Activated T-cell treated with anti-CD3 and anti-CD28 coated beads, Interleukin-2, amount 50 U/mL, for 72 hours (primary cell): ENCODE measurements at places on chromosomes 11 and 22. TPM values are rescaled to one million over a fixed set of nuclear protein-coding genes. Genes with fewer than 3 reads are reported as not detected.
A peak's percentile ranks its signal among the peaks of the same experiment; 100 is the strongest.

GRCh38 chr11:45341372-45341771, 55.2 kb upstream of the SYT13 start:
- no peak for DNase-seq

DNA sequence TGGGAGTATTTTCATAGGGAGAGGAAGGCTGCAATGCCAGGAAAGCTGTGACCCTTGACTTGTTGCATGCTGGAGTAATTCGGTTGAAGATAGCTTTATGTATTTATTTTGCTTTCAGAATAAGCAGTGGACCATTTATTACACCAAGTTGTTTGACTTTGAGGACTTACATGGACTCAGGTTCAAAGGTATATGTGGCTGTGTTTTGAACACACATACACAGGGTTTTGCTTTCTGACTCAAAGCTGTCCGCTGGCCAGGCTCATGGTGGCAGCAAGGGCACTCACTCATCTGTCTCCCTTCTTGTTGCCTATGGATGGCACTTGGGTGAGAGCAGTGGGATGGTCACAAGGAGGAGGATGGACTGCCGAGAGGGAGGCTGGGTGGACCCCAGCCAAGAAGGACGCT, 6.5 kb downstream of the TIMP3 start:
- DNase-seq: no peak

DNA sequence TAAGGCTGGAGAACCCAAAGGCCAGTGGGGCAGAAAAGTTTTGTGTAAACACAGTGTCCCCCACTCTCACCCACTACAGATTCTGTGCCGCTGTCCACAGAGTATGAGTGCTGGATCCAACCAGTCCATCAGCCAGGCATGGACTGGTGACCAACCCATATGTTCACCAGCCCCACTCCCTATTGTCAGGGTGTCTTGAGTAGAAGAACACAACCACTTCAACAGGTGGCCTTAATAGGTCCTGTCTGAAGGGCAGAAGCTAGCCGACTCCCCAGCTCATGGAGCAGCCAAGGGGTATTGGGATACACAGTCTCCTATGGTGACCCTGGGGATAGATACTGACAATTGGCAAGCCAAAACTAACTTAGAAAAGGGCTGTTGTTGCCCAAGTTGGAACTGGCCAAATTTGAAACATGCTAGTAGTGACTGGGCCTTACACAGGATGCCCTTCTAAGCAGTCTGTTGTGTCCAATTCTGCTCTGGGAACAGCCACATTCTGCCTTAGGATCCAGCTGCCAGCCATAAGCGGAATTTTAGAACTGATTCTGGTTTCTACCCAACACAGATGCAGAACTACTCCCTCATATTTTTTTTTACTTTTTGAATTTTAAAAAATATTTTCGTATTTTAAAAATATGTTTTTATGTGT, 19.8 kb upstream of the PGM2L1 start:
- no peak for DNase-seq

DNA sequence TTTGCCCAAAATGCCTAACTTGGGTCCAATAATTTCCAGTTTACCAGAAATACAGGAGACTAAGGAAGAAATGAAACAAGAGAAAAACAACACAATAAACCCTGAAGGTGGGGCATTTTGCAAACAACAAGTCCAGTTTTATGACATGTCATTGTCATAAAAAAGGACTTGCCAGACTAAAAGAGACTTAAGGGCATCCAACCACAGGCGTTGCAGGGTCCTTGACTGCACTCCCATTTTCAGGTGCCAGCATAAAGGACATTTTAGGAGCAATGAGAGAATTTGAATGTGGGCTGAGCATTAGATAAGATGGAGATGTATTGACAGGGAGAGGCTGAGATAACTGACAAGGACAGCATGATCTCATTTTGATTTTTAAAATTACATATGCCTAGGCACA, 28.1 kb upstream of the DAGLA start:
- no peak for DNase-seq

DNA sequence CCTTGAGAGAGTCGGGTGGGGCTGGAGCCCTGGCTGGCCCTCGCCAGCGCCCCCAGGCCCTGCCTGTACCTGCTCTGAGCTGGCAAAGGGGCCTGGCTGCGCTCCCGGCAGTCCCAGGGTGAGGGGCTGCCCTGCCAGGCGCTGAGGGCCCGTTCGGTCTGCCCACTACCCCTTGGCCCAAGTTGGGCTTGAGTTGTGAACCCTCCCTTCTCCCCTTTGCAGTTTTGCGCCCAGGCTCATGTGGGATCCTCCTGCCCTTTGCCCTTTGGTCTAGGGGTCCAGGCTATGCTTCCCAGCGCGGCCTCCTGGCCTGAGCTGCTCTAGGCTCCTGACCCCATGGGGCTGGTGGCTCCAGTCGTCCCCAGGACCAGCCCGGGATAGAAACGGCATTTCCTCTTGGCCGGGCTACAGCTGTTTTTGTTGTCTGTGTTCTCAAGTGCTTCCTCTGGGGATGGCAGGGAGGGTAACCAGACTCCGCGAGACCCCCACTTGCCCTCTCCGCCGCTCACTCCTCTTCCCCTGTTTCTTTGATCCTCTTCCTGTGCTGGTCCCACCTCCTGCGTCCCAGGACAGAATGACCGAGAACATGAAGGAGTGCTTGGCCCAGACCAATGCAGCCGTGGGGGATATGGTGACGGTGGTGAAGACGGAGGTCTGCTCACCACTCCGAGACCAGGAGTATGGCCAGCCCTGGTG, 34.9 kb downstream of the PRDM11 start:
- no peak for DNase-seq

GRCh38 chr22:22730655-22731373, 86.4 kb downstream of the GGTLC2 start:
- DNase-seq: no peak

GRCh38 chr11:59173080-59173963, 1.4 kb downstream of the DTX4 start:
- DNase-seq: no peak

- peak; percentile 25 for DNase-seq
Measured at GRCh38 chr22:44024288-44024921, at the start of gene PARVB. Gene PARVB (plus strand): TSS chr22:44024302. CDS start chr22:44024340, 38 bp downstream.

DNA sequence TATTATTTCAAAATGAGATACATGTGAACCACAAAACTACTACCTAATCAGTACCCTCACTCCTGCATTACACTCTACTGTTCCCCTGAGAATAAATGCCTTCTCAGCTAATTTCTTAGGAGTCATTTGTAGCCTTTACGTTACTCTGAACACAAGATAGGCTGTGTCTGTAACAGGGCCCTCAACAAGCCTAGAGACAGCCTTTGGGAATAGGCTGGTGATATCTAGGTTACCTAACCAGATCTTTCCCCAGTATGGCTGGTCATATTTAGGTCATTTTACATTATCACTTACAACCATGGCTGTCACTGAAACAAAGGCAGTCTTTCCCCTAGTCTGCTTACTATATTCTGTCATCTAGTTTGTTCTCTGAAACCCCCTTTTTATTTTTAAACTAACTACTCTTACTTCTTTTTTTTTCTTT, 14.2 kb downstream of the ATM start:
- DNase-seq: no peak

DNA sequence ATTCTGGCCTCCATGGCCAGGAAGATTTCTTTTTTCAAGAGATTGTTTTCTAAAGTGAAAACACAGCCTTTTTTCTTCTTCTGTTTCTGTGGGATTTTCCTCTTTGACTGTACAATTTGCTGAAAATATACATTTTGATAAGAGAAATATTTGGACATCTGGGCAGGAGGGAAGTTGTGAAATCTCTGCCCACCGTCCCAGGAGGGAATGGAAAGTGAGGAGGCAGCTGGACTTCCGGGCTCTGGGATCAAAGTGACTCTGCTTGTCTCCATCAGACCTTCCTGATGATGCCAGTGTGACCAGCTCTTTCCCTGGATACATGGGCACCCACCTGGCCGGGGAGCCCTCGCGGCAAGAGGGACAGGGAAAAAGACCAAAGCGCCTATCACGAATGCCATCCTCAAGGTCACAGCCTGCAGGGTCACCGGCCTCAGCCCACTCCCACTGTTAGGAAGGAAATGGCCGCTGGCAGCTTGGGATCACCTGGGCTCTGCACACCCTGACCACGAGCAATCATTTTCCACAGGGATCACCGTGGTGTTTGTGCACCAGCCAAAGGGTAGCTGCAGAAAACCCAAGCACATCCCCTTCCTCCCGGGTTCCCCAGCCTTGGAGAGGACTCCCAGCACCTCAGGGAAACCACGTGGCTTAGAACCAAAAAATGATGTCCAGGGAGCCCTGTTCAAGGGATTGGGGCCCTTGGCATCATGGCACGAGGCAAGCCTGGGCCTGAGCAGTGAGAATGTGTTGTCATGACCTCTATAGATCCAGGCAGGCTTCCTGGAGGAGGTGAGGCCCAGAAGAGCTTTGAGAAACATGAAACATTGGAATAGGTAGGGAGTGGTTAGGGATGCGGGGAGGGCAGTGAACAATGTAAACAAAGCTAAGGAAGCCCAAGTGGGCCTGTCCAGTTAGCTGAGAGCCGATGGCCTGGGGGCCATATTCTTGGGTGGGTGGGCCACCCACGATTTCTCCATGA, 29.1 kb upstream of the CCND1 start:
- no peak for DNase-seq

GRCh38 chr11:56848141-56848809, 99.8 kb upstream of the OR9G4 start:
- no peak for DNase-seq

DNA sequence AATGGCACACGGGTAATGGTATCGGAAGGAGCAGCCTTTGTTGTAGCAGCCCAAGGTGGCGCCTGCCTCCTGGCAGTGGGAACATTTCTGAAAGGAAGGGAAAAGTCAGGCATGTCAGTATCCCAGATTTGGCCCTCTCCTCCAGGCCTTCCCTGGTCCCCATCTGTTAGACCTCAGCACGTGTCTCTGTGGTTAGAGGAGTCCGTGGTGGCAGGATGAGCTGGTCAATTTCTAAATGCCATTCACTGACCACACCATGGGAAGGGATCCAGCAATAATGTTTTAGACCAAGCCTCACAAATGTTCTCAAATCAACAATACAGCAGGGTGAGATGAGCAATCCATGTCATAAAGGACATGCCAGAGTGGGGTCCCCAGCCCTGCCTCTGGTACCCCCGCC, 49.0 kb upstream of the CYP2D6 start:
- DNase-seq: no peak

DNA sequence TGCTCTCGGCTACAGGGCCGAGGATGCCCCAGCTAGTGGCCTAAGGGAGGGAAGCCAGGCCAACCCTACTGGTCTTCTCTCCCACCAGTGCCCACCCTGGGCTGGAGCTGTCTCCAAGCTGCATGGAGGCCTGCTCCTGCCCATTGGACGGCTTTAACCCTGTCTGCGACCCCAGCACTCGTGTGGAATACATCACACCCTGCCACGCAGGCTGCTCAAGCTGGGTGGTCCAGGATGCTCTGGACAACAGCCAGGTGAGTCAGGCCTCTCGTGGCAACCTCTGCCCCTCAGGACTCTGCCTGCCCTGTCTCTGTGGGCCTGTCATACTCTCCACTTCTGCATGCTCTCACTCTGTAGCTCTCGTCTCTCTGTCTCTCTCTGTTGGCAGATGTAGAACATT, 44.1 kb upstream of the TPBGL start:
- DNase-seq: no peak

DNA sequence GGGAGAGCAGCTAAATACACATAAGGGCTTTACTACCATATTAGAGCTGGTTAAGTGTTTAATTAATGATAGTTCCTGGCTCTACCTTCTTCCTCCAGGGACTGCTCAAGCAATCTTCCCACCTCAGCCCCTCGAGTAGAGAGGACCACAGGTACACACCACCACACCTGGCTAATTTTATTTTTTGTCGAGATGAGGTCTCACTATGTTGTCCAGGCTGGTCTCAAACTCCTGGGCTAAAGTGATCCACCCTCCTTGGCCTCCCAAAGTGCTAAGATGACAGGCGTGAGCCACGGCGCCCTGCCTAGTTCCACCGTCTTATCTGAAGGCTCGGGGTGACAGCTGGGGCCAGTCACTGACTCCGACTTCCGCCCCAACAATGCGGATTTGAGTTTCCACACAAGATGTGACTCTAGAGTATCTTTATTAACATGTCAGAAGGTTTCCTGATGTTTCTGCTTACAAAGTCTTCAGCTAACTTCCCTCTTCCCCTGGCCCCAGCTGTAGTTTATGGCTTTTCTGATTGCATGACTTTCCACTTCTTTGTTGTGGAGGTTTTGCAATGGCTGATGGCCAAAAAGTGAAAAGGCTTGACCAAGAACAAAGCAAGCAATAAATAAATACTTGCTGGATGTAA, 16.8 kb downstream of the TPST2 start:
- DNase-seq: no peak

- no peak for DNase-seq
Measured at GRCh38 chr22:45533703-45534102, 31.0 kb downstream of the FBLN1 start.

- no peak for DNase-seq
Measured at GRCh38 chr11:82731691-82732277, 1.9 kb downstream of the FAM181B start.

DNA sequence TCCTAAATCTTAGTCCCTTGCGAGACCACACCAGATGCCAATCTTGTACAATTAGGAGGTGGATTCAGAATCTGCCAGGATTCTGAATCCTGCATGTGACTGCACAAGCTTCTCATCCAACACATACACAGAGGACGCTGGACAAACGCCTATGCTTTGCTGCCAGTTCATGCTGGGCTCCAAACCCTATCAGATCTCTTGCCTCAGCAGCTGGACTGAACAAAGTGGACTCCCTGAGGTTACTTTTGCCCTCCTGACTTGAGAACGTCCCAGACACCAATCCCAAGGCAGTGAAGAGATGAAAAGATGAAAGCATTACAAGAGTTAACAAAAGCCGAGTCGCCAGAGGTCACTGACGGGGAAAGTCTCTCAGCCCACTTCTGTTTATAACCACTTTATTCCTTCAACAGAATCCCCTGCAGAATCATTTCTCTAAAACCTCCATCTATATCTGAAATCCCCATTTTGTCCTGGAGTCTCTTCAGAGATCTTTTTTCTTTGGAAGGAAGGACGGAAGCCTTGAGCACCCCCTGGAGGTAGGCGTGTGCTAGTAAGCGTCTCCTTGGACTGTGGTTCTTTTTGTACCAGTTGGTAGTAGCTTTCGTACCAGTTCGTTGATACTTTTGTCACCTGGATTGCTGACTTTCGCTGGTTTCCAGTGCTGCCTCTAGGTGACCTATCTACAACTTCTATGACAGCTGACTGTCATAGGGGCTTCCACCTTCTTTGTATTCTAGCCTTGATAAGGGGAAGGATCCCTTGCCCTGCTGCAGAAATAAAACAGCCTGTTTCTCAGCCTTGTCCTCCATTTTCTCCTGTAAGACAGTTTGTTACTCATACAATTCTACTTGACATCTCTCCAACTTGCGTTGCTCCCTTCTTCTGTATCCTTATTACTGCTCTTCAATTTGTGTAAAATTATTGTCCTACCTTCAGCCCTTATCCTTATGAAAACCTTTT, 26.1 kb upstream of the EED start:
- DNase-seq: peak; percentile 75

GRCh38 chr11:104164028-104164520, at the start of gene PDGFD:
Gene PDGFD (minus strand): TSS chr11:104164147.
- peak; percentile 36 for DNase-seq

GRCh38 chr11:65116370-65117205, 913 bp downstream of the ZNHIT2 start:
- DNase-seq: peak; percentile 80

GRCh38 chr22:45630436-45630835, 41.2 kb upstream of the ATXN10 start:
- DNase-seq: no peak

CREB3L1 gene
- total RNA-seq: not detected

C11orf42 gene
- total RNA-seq: not detected

OR8D1 gene
- not detected for total RNA-seq

MCAT gene
- 9.7 TPM for total RNA-seq

P2RX6 gene
- total RNA-seq: 0.30 TPM

ALDH3B2 gene
- total RNA-seq: not detected

LMNTD2 gene
- 3.1 TPM for total RNA-seq
